Gastrocnemius medialis (tissue), 4 donors: ENCODE measurements at places on chromosomes 12 and 14. TPM values are rescaled to one million over a fixed set of nuclear protein-coding genes. Genes with fewer than 3 reads are reported as not detected.
A peak's percentile ranks its signal among the peaks of the same experiment; 100 is the strongest.

- no peaks in the 10 kb centered on the region for H3K36me3 ChIP-seq
- H3K4me1 ChIP-seq: no peaks in the 10 kb centered on the region
- H3K27me3 ChIP-seq: no peaks in the 10 kb centered on the region
- no peak overlapping the region for H3K4me3 ChIP-seq
Measured at GRCh38 chr12:51855586-51856428, 7.3 kb upstream of the FIGNL2 start.

Gene TPPP2
- 2.3 TPM for total RNA-seq

- H3K4me3 ChIP-seq: no peak overlapping the region
- H3K27me3 ChIP-seq: no peaks in the 10 kb centered on the region
- peaks cover 13% of the 10 kb centered on the region for H3K36me3 ChIP-seq
- no peak overlapping the region for H3K27ac ChIP-seq
- no peak for DNase-seq
Measured at GRCh38 chr12:113302886-113303640, 31.8 kb downstream of the SLC8B1 start.

Gene SERPINA1
- total RNA-seq: 57.2 TPM

DNA sequence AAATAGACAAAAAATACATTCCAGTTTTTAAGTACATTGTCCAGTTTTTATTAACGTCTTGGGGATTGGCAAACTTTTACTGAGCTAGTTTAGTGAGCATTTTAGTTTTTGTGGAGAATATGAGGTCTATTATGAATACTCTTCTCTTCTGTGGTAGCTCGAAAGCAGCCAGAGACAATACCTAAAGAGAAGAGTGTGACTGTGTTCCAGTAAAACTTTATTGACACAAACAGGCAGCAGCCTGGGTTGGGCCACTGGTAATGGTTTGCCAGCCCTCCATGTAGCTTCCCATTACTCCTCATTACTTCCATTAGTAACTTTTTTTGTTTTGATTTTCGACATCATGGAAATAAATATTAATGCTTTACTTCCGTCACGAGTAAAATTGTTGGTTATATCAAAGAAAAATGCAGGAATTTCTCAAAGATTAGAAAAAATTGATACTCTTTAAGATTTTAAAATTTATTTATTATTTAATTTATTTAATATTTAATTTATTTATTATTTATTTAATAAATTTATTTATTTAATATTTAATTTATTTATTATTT is 19.6 kb downstream of the RMST start:
- no peak overlapping the region for H3K4me3 ChIP-seq
- no peaks in the 10 kb centered on the region for H3K4me1 ChIP-seq
- H3K27ac ChIP-seq: no peak overlapping the region
- H3K36me3 ChIP-seq: no peaks in the 10 kb centered on the region
- no peaks in the 10 kb centered on the region for H3K27me3 ChIP-seq

DNA sequence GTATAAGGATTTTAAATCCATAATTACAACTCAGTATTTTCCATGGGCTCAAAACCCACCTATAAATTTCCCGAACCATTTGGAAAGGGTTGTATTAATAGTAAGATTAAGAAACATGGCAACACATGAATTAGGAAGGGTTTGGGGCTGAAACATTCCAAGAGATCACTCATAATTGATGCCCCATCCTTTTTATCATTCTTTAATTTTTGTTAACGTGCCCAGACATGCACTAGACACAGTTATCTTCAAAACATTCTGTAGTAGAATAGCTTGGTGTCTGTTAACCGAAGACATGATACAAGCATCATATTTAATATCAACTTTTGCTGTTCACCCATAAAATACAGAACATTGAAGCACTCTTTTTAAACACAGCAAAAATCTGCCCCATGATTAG is 106.8 kb upstream of the FRMD6 start:
- H3K27ac ChIP-seq: no peak overlapping the region
- DNase-seq: no peak
- no peaks in the 10 kb centered on the region for H3K36me3 ChIP-seq
- no peak overlapping the region for H3K4me3 ChIP-seq

GRCh38 chr12:131557078-131557709 is 153.7 kb upstream of the SFSWAP start:
- H3K27ac ChIP-seq: no peak overlapping the region
- H3K4me1 ChIP-seq: no peaks in the 10 kb centered on the region
- no peak for DNase-seq
- no peak overlapping the region for H3K4me3 ChIP-seq
- H3K36me3 ChIP-seq: no peaks in the 10 kb centered on the region

Gene BMP4
- total RNA-seq: 9.4 TPM

- H3K4me3 ChIP-seq: no peak overlapping the region
- no peaks in the 10 kb centered on the region for H3K4me1 ChIP-seq
- no peaks in the 10 kb centered on the region for H3K27me3 ChIP-seq
- H3K27ac ChIP-seq: no peak overlapping the region
- no peaks in the 10 kb centered on the region for H3K36me3 ChIP-seq
Measured at GRCh38 chr14:55718551-55718950, 138.5 kb downstream of the KTN1 start.

GRCh38 chr12:109020146-109020795 is 597 bp downstream of the SVOP start:
- no peaks in the 10 kb centered on the region for H3K36me3 ChIP-seq
- no peaks in the 10 kb centered on the region for H3K4me1 ChIP-seq
- DNase-seq: no peak
- H3K27ac ChIP-seq: no peak overlapping the region

- DNase-seq: no peak
- H3K27ac ChIP-seq: peak overlapping the region; percentile 95
- H3K27me3 ChIP-seq: no peaks in the 10 kb centered on the region
Measured at GRCh38 chr14:68814539-68815297, 21.9 kb upstream of the ZFP36L1 start.

DNA sequence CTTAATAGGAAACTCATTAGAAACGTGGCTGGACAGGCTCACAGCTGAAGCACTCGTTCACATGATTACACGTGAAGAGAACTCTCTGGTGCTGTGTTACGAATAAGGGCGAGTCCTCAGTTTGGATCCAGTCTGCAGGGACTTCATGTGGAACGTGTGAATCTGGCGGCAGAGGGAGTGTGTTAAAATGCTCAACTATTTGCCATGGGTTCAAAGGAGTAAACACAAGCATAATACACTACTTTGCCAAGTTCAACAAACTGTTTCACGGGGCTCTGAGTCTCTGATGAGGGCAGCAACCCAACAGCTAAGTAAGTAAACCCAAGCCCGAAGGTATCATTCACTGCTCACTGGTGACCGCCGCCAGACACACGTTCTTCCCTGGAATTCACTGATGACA is 42.4 kb downstream of the NUAK1 start:
- H3K36me3 ChIP-seq: no peaks in the 10 kb centered on the region
- no peak overlapping the region for H3K4me3 ChIP-seq
- H3K4me1 ChIP-seq: peaks cover 30% of the 10 kb centered on the region
- peak overlapping the region; percentile 71 for H3K27ac ChIP-seq
- peak; percentile 75 for DNase-seq

DNA sequence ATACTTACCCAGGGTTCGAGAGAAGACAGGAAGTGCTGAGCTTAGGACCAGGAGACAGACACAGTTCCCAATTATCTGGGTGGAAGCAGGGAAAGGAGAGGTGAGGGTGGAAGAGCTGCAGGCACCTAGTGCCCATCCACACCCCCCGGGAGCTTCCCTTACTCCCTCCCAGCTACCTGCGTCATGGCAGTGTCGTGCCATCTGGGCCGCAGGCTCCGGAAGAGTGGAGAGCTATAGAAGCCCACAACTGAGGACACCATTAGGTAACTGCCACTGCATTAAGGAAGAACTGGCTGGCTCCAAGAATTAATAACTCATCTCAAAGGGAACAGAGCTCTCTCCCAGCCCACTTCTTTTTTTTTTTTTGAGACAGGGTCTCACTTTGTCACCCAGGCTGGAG is 5.8 kb upstream of the DHH start:
- H3K4me3 ChIP-seq: no peak overlapping the region
- peaks cover 2% of the 10 kb centered on the region for H3K4me1 ChIP-seq
- no peaks in the 10 kb centered on the region for H3K27me3 ChIP-seq
- H3K36me3 ChIP-seq: peaks cover 3% of the 10 kb centered on the region
- no peak for DNase-seq
- no peak overlapping the region for H3K27ac ChIP-seq

DNA sequence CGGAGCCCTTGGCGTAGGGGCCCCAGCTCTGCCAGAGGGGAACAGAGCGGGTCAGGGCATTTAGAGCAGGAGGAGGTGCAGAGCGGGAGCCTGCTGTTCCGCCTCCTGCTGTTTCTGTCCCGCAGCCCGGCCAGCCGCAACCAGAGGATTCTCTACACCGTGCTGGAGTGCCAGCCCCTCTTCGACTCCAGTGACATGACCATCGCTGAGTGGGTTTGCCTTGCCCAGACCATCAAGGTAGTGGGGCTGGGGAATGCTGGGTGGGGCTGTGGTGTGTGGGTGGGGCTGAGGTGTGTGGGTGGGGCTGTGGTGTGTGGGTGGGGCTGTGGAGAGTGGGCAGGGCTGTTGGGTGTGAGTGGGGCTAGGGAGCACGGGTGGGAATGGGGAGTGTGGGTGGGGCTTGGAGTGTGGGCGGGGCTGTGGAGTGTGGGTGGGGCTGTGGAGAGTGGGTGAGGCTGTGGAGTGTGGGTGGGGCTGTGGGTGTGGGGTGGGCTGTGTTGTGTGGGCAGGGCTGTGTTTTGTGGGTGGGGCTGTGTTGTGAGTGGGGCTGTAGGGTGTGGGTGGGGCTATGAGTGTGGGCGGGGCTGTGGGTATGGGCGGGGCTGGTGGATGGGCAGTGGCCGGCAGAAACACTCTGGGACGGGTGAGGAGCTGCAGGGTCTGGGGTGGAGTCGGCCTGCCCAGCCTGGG is 8.0 kb downstream of the ASPG start:
- H3K4me1 ChIP-seq: no peaks in the 10 kb centered on the region
- no peaks in the 10 kb centered on the region for H3K36me3 ChIP-seq
- H3K27ac ChIP-seq: no peak overlapping the region
- peaks cover 12% of the 10 kb centered on the region for H3K27me3 ChIP-seq
- H3K4me3 ChIP-seq: no peak overlapping the region
- no peak for DNase-seq

DNA sequence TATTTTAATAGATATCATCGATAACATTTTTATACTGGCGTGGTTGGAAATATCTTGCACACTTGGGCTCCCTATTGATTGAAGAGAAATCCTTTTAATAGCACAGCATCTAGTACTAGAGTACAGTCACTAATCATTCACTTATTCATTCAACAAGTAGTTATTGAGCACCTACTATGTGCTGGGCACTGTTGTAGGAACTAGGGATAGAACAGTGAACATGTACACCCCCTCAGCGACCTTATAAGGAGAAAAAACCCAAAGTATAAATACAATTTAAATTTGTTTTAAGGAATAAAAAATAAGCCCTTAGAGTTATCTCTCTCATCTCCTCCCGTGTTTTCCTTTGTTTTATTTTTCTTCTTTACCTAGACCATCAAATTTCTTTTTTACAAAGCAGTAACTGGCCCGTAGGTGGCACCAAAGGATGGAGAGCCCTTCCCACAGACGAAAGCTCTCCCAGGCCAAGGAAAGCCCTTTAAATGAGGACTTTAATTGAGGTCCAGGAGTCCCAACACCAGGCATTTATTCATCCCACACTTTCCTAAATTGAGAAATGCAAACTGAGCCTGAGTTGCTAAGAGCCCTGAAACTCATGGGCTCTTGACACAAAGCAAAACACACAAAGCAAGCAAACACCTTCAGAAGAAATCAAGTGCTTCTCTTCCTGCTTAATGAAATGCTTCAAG is 29.0 kb downstream of the PEBP1 start:
- no peaks in the 10 kb centered on the region for H3K4me1 ChIP-seq
- H3K27ac ChIP-seq: no peak overlapping the region
- no peak for DNase-seq
- H3K4me3 ChIP-seq: no peak overlapping the region

- peak overlapping the region; percentile 99 for H3K27ac ChIP-seq
- H3K4me3 ChIP-seq: peak overlapping the region; percentile 76
- peaks cover 19% of the 10 kb centered on the region for H3K4me1 ChIP-seq
- peaks cover 34% of the 10 kb centered on the region for H3K36me3 ChIP-seq
- no peak for DNase-seq
- H3K27me3 ChIP-seq: no peaks in the 10 kb centered on the region
Measured at GRCh38 chr14:24115422-24116127, 826 bp upstream of the NRL start.

- no peak overlapping the region for H3K4me3 ChIP-seq
- H3K27ac ChIP-seq: no peak overlapping the region
- H3K36me3 ChIP-seq: no peaks in the 10 kb centered on the region
- H3K27me3 ChIP-seq: no peaks in the 10 kb centered on the region
- no peaks in the 10 kb centered on the region for H3K4me1 ChIP-seq
Measured at GRCh38 chr12:30847259-30847658, 79.3 kb upstream of the TSPAN11 start.

DNA sequence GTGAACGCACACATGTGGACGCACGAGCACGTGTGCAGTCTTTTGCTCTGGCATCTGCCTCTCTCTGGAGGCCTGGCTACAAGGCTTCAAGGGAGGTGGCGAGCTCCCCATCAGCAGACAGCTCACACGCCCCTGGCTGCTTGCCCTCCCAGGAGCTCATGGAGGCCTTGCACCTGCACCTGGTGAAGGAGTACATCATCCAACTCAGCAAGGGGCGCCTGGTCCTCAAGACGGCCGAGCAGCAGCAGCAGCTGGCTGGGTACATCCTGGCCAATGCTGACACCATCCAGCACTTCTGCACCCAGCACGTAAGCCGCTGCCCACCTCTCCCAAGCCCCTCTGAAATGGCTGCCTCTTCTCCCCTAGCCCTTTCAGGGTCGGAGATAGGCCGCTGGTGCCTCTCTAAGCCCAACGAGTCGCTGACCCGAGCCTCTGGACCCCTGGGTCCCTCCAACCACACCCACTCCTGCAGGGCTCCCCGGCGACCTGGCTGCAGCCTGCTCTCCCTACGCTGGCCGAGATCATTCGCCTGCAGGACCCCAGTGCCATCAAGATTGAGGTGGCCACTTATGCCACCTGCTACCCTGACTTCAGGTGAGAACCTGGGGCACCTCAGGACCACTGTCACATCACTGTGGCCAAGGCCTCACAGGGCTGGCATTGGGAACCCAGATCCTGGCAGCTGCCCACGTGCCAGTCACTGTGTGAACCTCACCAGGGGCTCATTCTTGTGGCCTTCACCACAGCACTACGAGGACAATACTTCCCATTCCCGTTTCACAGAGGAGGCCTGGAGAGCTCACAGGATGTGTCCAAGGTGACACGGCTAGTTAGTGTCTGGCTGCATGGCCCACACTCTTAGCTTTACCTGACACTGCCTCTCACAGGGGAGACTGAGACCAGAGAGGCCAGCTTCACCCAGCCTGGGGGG is 10.2 kb downstream of the TNFAIP2 start:
- no peak overlapping the region for H3K27ac ChIP-seq
- H3K4me1 ChIP-seq: peaks cover 5% of the 10 kb centered on the region
- no peak for DNase-seq
- H3K27me3 ChIP-seq: no peaks in the 10 kb centered on the region
- H3K36me3 ChIP-seq: no peaks in the 10 kb centered on the region

Gene USP44
- total RNA-seq: 0.07 TPM
